ENCODE measurements at places on chromosomes 12 and 14.

DNA sequence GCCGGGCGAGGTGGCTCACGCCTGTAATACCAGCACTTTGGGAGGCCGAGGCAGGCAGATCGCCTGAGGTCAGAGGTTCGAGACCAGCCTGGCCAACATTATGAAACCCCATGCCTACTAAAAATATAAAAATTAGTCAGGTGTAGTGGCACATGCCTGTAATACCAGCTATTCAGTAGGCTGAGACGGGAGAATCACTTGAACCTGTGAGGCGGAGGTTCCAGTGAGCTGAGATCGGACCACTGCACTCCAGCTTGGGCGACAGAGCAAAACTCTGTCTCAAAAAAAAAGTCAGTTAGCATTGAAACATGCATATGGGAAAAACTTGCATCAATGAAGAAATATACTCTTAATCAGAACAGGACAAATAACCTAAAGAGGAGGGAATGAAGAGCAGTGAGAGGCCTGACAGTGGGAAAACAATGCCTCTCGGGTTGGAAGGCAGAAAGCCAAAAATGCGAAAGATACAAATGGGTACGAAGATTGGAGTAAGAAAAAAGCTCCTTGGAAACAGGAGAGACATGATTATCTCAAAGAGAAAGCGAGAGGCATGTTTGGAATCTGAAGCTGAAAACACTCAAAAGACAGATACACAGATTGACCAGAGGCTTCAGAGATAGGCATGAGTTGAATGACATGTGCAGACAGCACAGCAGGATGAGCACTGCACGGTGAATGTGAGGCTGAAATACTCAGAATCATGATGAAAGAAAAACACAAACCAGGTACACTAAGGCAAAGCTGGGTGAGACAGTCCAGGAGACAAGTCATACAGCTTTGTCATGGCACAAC is 30.6 kb downstream of the RESF1 start:
- H3K27ac ChIP-seq, result peak overlapping the region; percentile 57
- no peak overlapping the region for H3K4me3 ChIP-seq
- H3K27me3 ChIP-seq, result no peaks in the 10 kb centered on the region
- peak; percentile 70 for DNase-seq

GRCh38 chr12:108462686-108463085 is 52.4 kb upstream of the FICD start:
- no peak for DNase-seq
- no peaks in the 10 kb centered on the region for H3K36me3 ChIP-seq
- H3K27me3 ChIP-seq, result no peaks in the 10 kb centered on the region
- H3K4me1 ChIP-seq, result no peaks in the 10 kb centered on the region
- H3K27ac ChIP-seq, result no peak overlapping the region

DNA sequence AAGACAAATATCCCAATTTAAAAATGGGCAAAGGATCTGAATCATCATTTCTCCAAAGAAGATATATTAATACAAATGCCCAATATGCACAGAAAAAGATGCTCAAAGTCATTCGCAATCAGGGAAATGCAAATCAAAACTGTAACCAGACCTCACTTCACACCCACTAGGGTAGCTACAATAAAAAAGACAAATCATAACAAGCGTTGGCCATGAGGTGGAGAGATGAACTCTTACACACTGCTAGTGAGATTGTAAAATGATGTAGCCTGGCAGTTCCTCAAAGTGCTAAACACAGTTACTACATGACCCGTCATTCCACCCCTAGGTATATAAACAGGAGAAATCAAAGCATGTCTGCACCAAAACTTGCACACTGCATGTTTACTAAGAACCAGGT is 30.4 kb downstream of the CDC42BPB start:
- DNase-seq, result no peak
- H3K27ac ChIP-seq, result no peak overlapping the region
- H3K36me3 ChIP-seq, result no peaks in the 10 kb centered on the region
- peaks cover 12% of the 10 kb centered on the region for H3K4me1 ChIP-seq
- H3K27me3 ChIP-seq, result no peaks in the 10 kb centered on the region

GRCh38 chr12:26090836-26091510 is 33.9 kb downstream of the BHLHE41 start:
- H3K4me3 ChIP-seq, result no peak overlapping the region
- no peaks in the 10 kb centered on the region for H3K36me3 ChIP-seq
- no peak for DNase-seq
- no peaks in the 10 kb centered on the region for H3K4me1 ChIP-seq
- H3K27ac ChIP-seq, result no peak overlapping the region

All from thyroid gland (tissue), 4 donors.